ENCODE measurements at places on chromosomes 4 and X.

DNA sequence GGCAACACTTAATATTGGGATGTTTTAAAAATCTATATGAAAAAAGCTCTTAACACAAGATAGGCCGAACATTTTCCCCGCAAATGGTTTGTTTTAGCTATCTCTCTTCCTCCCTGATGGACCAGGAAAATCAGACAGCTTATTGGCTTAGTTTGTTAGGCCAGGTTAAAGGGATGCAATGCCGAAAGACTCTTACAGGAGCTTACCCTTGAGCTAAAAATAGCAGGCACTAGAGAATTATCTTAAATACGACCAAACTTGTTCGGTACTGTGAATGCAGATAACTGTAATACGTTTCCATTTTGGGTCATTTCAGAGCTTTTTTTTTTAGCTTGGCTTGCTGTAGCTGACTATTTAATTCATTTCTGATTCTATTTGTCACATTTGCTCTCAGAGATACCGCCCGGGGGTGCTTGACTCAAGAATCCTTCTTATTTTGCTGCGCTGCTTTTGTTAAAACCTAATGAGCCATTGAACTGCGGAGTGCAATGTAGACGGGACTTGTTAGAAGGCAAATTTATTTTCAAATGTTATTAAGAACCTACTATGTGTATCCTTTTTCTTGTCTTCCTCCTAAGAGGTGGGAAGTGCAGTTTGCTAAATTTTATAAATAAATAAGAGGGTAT is 23.3 kb downstream of the PPARGC1A start:
- no peak for DNase-seq

DNA sequence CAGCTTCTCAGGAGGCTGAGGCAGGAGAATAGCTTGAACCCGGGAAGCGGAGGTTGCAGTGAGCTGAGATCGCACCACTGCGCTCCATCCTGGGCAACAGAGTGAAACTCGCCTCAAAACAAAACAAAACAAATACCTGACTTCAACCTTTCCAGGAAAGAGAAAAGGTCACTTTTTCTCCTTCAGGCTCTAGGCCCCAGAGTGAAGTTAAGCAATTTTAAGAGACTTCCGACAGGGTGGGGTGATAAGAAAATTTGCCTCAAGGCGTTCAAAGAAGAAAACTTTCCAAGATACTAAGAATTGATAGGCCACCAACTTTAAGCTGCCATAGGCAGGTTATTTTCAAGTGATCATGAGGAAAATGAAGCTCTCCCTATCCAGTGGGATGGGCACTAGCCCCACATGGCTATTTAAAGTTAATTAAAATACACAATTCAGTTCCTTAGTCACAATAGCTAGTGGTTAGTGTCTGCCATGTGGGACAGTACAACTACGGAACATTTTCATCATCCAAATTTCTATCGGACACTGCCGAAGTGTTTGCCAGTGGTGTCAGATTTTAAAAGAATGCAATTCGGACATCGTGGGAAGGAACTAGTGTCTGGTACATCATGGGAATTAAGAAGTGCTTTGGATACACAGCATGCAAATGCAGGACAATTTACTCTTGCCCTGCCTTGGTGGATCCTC is 33.0 kb downstream of the SMS start:
- DNase-seq: no peak

GRCh38 chr4:98573791-98574190 is 84.6 kb downstream of the TSPAN5 start:
- DNase-seq: no peak

GRCh38 chr4:52051615-52052474 is 741 bp downstream of the SPATA18 start:
- peak; percentile 32 for DNase-seq

- no peak for DNase-seq
These were observed 75.5 kb downstream of the GATB start for GRCh38 chr4:151685303-151685702.

GRCh38 chr4:38788317-38788716 is 5.5 kb upstream of the TLR10 start:
- no peak for DNase-seq

DNA sequence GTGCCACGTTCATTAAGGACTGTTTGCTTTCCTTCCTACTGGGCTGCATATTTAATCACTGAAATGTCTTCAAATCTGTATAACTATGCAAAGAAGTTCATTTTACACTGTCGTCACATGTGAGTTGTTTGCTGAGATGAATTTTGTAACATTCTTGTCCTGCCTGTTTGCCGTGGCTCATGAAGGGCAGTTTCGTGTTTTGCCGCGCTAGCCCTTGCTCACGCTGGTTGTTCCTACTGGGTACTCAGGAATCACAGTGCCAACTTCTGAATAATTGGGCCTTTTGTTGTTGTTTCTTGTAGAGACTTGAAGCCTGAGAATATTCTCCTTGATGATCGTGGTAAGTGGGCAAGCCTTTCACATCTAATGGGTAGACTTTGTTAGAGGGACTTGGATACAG is 52.2 kb downstream of the HTT-AS start:
- DNase-seq: no peak

DNA sequence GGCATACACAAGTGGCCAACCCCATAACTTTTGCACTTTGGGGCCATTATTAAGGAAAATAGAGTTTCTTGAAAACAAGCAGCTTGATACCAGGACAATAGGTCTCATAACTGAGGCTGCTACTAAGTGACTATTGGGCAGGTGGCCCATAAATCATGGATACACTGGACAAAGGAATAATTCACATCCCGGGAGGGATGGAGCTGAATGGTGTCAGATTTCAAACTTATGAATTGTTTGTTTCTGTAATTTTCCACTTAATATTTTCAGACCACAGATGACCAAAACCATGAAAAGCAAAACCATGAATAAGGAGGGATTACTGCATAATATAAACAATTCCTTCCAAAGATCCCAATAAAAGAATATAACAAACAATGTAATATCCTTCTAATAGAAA is 114.4 kb downstream of the WDFY3 start:
- no peak for DNase-seq

GRCh38 chr4:135741583-135741982 is 1540.0 kb upstream of the PABPC4L start:
- DNase-seq: no peak

- no peak for DNase-seq
These were observed 30.4 kb upstream of the LAMP2 start for GRCh38 chrX:120499301-120500072.

DNA sequence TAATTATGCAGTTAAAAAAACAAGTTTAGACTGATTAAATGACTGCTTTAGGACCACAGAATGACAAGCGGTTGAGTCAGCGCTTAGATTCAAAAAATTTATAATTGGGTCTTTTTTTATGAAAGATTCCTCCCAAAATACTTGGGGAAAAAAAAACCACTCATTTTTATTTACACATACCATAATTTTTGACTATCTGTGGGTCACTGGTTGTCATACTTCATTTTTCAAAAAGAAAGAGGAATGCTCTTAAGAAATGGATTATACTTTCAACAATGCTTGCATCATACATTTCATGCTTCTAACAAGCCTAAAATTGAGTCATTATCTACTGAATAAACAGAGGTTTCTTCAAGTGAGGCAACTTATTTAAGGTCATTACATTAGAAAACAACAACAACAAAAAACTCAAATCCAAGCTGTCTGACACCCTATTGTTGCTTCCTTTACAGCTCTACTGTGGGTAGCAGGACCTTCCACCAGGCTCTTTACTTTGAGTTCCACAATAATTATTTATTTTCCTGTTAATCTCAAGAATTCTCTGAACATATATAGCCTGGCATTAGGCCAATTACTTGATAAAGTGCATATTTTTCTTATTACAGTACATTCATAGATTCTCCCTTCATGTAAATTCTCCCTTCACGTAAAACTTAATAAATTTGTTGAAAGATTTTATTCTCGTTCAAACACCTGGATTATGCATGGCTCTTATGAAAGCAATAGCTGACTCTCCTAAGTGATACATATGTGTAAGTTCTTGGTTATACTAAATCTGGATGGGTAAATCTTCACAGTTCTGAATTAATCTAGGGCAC is 445.5 kb downstream of the PCDH10 start:
- no peak for DNase-seq

- DNase-seq: no peak
These were observed 57.2 kb downstream of the FBXW7 start for GRCh38 chr4:152478461-152479237.

- DNase-seq: no peak
These were observed 42.5 kb upstream of the MAP9 start for GRCh38 chr4:155419266-155419665.

DNA sequence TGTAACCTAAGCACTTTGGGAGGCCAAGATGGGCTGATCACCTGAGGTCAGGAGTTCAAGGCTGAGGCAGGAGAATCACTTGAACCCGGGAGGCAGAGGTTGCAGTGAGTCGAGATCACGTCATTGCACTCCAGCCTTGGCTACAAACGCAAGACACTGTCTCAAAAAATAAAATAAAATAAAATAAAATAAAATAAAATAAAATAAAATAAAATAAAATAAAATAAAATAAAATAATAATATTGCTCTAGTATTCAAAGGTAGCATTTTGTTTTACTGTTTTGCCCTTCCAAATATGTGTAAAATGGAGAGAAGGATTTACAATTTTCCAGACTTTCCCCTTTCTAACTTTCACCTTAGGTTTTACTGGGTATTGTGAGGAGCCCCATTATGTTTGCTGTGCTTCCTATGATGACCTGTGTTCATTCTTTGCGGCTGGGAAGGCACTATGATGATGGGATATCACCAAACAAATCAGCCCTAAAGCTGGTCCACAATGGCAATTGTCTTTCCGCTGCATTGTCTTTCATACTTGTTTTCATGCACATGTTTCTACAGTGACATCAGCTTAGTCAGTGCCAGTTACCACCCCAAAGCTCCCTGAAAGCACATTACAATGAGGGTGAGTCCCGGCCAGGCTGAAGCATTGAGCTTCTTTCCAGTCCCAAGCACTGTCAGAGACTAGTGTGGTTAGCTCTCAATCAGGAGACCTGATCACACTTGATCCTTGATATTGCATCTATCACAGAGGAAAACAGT is 50.8 kb downstream of the DTHD1 start:
- no peak for DNase-seq

- DNase-seq: no peak
These were observed 618 bp downstream of the RBBP7 start for GRCh38 chrX:16869393-16870094.

- DNase-seq: no peak
These were observed 97.9 kb downstream of the COX18 start for GRCh38 chr4:72971572-72971971.

GRCh38 chr4:1463927-1464540 is 57.8 kb upstream of the NKX1-1 start:
- DNase-seq: no peak

DNA sequence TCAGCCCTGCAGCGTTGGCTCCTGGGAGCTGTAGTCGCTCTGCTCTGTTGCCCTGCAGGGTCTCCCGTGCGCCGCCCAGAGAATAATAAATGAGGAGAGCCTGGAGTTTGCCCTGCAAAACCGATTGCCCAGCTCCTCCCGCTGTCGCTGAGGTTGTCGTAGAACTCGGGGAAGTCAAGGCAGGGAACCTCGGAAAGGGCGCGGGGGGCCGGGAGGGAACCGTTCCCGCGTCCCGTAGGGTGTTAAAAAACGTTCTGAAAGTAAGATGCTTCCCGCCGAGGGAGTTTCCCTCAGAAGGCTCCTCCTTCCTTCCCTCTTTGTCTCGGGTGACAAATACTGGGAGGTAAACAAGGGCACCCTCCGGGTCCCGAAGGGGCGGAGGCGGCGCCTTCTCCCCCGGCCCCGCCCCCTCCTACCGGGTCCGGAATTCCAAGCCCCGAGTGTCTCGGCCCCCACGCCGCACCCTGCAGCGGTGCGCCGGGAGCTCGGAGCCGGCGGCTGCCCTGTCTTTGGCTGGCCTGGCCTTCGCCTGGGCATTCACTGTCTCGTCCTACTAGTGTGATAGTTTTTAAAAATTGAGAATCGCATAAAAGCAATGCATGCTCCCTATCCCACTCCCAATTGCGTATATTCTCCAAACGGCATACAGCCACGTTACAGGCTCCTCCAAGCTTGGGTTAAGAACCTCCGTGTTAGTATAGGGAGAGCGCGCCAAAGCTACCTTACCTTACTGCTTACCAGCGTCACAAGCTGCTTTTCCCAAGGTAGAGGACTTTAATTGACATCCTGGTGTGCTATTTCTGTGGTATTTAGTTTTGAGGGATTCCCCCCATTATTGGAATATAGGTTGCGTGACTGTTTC is 964 bp upstream of the HMGB2 start:
- peak; percentile 35 for DNase-seq

- DNase-seq: no peak
These were observed 118.0 kb downstream of the MANBA start for GRCh38 chr4:102642631-102643298.

GRCh38 chr4:159047478-159048165 is 55.3 kb upstream of the RAPGEF2 start:
- no peak for DNase-seq

- DNase-seq: no peak
These were observed 8.1 kb downstream of the SLC34A2 start for GRCh38 chr4:25663781-25664180.

- DNase-seq: no peak
These were observed 22.1 kb downstream of the PKD2 start for GRCh38 chr4:88029556-88029955.

DNA sequence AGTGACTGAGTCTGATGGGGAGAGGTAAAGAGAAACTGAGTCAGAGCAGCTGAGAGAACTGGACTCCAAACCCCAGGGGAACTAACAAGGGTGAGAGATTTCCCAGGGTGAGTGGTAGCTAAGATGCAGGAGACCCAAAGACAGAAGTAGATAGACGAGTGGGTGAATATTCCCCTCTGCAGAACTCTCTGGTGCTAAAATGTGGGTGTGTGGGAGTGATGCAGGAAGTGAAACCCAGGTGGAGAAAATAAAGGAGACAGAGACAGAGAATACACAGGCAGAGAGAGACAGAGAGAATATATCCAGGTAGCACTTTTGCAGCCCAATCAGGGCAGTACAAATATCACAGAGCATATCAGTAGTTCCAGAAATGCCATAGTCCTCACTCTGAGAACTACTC is 212.5 kb upstream of the ZIC3 start:
- DNase-seq: no peak

GRCh38 chrX:41276661-41277506 is 57.1 kb upstream of the DDX3X start:
- no peak for DNase-seq

- no peak for DNase-seq
These were observed 977 bp downstream of the RNF175 start for GRCh38 chr4:153758688-153759406.

- no peak for DNase-seq
These were observed 556.2 kb downstream of the TRAM1L1 start for GRCh38 chr4:116529129-116529528.

- no peak for DNase-seq
These were observed 225.2 kb upstream of the LEF1 start for GRCh38 chr4:108393890-108394472.

GRCh38 chr4:143381189-143382118 is 44.8 kb downstream of the GAB1 start:
- no peak for DNase-seq

DNA sequence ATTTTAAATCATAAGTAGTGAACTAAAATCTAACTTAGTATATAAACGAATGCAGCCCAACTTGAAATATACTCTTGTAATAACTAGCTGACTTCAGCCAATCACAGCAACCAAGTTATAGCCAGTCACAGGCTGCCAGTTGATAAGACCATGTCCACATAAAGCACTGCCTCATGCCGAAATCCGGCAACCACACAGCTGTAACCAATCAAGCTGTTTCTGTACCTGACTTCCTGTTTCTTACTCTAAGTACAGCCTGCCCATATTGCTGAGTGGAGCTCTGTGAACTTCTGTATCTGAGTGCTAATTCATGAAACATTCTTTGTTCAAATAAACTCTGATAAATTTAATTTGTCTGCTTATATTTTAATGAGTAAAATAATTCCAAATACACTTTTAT is 805.3 kb upstream of the EPHA5 start:
- DNase-seq: no peak

GRCh38 chr4:95124906-95125504 is 367.2 kb downstream of the BMPR1B start:
- no peak for DNase-seq
